Anterior cingulate cortex (tissue), 58 donors: ENCODE measurements at places on chromosomes 12 and 14.

DNA sequence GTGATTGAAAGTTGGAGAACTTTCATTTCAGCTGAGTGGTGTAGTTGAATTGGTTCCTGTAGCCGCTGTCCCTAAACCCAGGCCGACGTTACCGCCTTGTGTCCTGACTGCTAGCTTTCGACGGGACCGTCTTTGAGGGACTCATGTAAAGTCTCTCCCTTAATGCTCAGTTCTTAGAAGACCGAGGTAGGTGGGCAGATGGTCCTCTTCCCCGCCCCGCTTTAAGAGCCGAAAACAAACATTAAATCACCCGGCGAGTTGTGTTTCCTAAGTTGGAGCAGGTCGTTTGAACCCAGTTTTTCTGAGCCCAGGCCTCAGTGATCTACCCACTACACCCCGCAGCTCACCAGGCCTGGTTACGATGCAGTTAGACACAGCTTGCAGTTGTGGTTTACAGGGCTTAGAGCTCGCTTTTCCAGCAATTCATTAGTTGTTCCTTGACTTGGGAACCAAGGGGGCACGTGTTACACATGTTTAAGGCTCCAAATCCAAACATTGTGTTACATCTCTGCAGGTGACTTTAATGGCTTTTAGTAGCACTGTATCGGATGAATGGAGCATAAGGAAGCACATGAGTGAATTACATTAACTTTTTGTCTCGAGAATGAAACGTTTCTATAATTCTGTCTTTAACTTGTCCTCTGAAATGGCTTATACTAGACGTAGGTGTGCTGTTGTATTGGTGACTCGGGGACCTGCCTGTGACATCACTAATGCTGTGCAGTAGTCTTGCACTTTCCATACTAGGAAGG, 790 bp downstream of the NEDD1 start:
- no peak for DNase-seq

GRCh38 chr12:104736307-104736706, 221.8 kb downstream of the SLC41A2 start:
- DNase-seq, result no peak

DNA sequence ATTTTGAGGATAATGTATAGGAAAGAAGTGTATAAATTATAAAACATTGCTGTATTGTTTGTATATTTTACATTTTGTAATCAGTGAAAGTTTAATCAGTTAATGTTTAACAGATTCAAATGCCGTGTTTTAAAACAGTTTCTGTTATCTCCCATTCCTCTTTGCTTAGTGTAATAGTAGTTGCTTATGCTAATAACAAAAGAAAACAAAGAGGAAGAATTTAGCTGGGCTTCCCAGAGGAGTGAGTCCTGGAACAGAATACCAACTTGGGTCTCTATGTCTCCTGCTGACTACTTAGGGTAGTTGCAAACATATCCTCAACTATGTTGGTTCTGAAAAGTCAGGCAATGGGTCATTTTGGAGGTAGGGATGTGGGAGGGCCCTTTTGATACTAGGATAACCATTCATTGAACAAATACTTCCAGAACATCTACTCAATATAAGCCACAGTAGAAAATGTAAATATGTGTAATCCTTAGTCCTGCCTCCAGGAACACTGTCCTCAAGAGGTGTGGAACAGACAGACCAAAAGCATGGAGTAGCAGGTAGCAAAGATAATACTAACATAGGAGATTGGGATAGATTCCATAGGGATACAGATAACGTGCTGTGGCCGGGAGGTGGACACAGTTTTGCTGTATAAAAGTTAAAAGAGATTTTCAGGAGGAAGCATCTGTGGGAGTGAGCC, 36.1 kb upstream of the EVL start:
- DNase-seq, result no peak

- no peak for DNase-seq
Observed at GRCh38 chr14:104933746-104934733, 9.4 kb downstream of the PLD4 start.

DNA sequence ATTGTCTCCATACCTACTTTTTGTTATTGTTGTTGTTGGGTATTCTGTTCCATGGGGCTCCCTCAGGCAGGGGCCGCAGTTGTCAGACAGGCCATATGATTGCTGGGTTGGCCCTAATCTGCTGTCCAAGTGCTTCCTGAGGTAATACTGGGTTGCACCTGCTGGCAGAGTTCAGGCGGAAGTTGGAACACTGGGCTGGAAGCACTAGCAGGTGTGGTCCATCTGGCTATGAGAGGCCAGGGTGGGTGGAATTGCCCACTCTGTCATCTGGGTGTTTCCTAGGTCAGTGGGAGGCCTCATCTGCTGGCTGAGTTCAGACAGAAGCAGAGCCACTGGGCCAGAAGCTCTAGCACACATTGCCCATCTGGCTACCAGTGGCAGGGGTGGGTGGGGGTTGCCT, 81.3 kb upstream of the NID2 start:
- DNase-seq, result no peak

- no peak for DNase-seq
Observed at GRCh38 chr12:29547151-29547632, 49.7 kb upstream of the OVCH1 start.

- no peak for DNase-seq
Observed at GRCh38 chr14:99137001-99137700, 134.8 kb downstream of the BCL11B start.

- no peak for DNase-seq
Observed at GRCh38 chr12:124152731-124153130, 142.2 kb upstream of the RFLNA start.

- no peak for DNase-seq
Observed at GRCh38 chr14:100309028-100309737, 2.9 kb upstream of the SLC25A29 start.

GRCh38 chr14:77979666-77980351, 179.9 kb downstream of the ADCK1 start:
- peak; percentile 25 for DNase-seq

DNA sequence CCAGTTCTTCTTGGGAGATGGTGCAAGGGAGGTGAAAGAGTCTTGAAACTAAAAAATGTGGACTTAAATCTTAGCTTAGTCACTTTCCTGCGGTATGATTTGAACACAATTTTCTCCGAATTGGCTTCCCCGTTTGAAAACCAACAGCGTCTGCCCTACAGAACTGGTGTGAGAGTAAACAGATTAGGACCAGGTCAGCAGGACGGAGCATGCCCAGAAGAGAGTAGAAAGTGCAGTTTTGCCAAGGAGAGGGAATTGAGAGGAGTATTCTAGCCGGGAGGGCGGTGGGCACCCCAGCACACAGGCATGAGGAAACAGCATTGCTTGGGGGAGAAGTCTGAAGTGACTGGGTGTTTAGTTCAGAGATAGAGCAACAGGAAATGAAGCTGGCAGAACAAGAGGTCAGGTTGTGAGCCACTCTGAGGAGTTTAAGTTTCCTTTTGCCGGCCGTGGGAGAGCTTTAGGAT, 927.1 kb downstream of the VRK1 start:
- DNase-seq, result no peak

- peak; percentile 74 for DNase-seq
Observed at GRCh38 chr14:103606963-103607668, 21.9 kb upstream of the KLC1 start.

- DNase-seq, result no peak
Observed at GRCh38 chr12:4451694-4452093, 6.1 kb upstream of the FGF6 start.

DNA sequence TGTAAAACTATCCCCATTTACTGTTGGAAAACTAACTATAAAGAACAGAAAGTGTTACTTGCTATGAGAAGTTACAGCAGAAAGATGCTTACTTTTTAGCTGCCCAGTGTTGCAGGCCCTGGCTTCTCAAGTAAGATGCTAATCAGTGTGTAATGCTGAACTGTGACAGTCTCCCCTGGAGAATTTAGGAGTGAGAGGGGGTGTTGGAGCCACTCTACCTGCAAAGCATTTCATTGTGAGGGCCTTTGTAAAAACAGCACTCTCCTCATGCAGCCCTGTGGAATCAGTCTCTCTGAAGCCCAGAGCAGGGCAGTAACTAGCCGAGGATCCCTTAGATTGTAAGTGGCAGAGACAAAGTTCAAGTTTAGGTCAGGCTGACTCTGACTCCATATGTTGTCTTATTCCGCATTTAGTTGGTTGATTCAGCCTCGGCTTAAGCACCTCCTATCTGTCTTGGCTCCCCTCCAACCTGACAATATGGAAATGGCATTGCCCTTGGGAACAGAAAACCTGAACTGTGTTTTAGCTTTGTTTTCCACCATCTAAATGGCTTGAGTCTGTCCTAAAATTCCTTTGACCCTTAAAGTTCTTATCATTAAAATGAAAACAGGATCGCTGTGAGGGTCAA, 141.3 kb downstream of the PRKCH start:
- no peak for DNase-seq

GRCh38 chr12:93667672-93668071, 9.5 kb upstream of the CRADD start:
- no peak for DNase-seq

DNA sequence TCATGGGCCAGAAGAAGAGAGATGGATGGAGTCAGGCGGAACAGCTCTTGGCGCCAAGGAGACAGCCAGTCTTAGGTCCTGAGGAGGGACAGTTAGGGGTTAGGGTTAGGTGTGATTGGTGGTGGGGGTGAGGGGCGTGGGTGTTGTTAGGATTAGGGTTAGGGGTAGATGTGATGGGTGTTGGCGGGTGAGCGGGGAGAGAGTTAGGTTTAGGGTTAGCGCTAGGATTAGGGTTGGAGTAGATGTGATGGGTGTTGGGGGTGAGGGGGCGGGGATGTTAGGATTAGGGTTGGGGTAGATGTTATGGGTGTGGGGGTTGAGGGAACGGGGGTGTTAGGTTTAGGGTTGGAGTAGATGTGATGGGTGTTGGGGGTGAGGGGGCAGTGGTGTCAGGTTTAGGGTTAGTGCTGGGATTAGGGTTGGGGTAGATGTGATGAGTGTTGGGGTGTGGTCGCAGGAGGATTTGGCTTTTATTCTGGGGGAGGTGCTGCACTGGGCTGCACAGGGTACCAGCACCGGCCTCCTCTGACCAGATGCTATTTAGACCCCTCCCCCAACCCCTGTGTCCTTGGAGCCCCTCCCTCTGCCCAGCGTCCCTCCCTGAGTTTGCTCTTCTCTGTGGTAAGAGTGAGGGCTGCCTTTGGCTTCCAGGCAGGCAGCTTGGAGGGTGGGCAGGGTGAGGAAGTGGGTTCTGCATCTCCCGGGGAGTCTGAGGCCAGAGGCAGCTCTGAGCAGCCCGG, 35.6 kb upstream of the FBRSL1 start:
- DNase-seq, result no peak

- no peak for DNase-seq
Observed at GRCh38 chr12:123142921-123143735, 7.8 kb downstream of the PITPNM2 start.

DNA sequence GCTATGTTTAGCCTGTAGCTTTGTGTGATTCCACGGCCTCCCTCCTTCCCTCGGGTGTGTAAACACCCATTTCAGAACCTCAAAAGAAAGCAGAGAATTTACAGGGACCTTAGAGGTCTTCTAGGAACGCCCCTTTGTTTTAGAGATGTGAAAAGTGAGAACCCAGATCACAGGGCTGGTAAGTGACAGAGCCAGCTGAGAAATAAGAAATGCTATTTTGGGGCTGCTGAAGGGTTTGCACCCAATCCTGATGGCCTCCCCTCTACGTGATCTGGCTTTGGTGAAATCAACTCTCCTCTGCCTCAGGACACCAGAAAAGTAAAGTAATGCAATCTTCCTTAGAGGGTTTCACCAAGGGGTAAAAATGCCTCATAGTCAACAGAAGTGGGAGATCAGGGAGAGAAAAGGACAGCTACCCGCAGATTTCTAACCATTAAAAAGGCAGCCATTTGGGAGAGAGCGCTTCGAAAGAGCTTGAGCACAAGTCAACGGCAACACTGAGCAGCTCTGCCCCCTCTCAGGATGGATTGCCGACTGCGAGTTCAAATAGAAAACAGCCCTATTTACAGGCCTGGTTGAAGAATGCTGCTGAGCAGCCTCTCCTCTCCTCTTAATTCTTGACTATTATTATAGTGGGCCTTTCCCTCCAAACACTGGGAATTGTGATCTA, 78.5 kb upstream of the RASSF3 start:
- DNase-seq, result no peak

- no peak for DNase-seq
Observed at GRCh38 chr12:71455028-71455737, 15.6 kb downstream of the LGR5 start.

GRCh38 chr14:20167091-20167490, 23.6 kb upstream of the OR11G2 start:
- DNase-seq, result no peak

DNA sequence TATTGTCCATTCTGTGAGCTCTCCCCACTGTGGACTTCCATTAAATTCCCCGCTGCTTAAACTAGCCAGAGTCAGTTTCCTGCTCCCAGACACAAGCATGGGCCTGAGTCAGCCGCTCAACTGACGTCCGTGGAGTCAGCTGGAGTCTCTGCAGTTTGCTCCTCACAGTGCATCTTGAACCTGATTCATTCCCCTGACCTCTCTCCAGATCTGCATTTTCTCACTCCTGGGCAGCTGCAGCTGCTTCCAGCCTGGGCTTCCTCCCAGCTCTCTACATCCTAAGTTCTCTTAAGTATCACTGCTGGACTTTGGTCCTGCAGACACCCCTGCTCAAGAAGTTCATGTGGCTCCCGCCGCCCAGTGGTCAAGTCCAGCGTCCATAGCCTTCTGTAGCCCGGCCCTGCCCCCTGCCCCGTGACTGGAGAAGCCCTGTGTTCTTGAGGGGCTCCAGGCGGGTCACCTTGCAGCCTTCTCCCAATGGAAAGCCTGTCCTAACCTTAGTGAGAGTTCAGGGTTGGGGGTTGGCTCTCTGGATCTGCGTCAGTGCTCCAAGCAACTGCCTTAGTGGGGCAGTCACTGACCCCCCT, 20.0 kb downstream of the NFKBIA start:
- no peak for DNase-seq

DNA sequence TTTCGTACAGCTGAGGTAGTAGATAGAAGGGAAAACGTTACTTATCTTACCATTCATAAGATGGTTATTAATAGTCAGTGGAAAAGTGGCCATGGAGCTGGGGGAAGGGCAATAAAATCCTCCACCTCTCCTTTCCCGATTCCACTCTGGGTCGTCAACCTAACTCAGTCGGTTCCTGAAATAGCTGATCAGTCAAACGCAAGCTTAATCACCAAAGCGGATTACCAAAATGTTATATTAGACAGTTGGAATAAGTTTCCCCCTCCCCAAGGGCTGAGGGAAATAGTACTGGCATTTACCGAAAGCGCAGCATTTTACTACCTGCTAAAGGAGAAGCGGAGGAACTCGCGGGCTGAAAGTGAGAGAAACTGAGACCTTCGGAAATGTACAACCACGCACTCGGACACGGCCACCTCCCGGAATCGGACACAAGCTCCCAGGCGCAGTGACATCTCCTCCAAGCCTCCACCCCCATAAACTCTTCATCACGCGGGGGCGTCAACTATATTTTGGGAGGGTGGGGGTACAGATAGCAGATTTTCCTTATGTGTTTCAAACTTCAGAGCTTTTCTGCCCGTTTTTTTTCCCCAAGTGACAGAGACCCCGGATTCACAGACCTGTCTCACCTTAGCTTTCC, 1.2 kb downstream of the PPM1H start:
- DNase-seq, result peak; percentile 41

- DNase-seq, result no peak
Observed at GRCh38 chr14:61472011-61472672, 150.8 kb downstream of the PRKCH start.
